Lung (tissue), 17 donors: ENCODE measurements at places on chromosomes 5 and 9.

DNA sequence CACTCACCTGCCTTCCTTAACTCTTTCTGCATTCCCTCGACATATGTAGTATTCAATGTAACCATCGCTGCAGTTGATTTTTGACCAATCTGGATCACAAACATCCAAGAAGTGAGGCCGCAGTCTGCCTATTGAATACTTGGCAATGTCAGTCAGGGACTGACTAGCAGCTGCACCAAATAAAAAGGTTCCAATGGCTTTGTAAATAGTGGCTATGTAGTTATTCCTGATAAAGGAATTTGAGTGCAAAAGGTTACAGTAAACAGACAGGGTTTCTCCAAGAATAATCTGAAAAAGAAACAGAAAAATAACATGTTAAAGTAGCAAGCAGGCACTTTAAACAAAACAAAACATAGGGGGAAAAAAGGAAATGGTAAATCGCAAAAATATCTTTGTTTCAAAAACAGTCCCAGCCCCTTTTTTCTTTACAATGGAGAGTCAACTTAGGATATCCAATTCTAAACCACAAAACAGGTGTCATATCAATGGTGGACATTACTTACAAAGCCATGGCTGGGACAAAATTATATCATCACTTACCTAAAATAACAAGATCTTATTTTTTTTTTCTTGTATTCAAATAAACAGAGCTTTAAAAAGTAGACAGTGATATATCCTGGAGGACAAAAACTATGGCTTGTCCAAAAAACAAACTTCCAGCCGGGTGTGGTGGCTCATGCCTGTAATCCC lies 66.8 kb downstream of the PLPP1 start:
- DNase-seq: peak; percentile 39
- H3K27ac ChIP-seq: peak overlapping the region; percentile 9
- H3K36me3 ChIP-seq: peaks cover 15% of the 10 kb centered on the region
- H3K4me1 ChIP-seq: no peaks in the 10 kb centered on the region

DNA sequence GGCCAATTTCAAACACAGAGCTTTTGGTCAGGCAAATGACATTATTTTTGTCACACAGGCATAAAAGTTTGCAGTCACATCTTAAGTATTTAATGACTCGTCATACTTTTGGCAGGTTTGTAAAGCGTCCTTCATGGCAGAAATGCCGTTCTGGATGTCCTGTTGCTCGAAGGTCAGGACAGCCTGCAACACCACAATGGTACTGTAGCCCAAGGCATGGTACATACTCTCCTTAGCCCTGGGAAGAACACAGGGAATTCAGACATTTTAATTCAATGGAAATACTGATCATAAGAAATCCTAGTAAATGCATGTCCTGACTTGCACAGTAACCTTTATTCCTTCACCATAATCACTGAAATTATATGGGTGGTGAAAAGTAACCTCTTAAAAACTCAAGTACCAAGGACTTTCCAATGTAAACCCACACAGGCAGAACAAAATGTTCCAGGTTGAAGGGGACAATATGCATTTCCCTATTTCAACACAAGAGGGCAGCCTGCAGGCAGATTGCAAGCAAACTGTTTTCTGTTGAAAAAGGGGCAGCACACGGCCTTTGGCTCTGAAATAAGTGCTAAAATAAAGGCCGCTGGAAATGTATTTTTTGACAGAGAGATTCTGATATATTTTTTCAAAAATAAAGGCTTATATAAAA lies 95.7 kb downstream of the TTC39B start:
- peak; percentile 75 for DNase-seq
- H3K4me1 ChIP-seq: peaks cover 16% of the 10 kb centered on the region
- peaks cover 4% of the 10 kb centered on the region for H3K36me3 ChIP-seq
- H3K27ac ChIP-seq: no peak overlapping the region
- no peak overlapping the region for H3K4me3 ChIP-seq
- no peaks in the 10 kb centered on the region for H3K27me3 ChIP-seq

- no peak overlapping the region for H3K27ac ChIP-seq
- H3K36me3 ChIP-seq: no peaks in the 10 kb centered on the region
- no peak for DNase-seq
- H3K4me3 ChIP-seq: no peak overlapping the region
- no peaks in the 10 kb centered on the region for H3K4me1 ChIP-seq
These were observed 49.3 kb downstream of the PDCD1LG2 start for GRCh38 chr9:5559659-5560058.

DNA sequence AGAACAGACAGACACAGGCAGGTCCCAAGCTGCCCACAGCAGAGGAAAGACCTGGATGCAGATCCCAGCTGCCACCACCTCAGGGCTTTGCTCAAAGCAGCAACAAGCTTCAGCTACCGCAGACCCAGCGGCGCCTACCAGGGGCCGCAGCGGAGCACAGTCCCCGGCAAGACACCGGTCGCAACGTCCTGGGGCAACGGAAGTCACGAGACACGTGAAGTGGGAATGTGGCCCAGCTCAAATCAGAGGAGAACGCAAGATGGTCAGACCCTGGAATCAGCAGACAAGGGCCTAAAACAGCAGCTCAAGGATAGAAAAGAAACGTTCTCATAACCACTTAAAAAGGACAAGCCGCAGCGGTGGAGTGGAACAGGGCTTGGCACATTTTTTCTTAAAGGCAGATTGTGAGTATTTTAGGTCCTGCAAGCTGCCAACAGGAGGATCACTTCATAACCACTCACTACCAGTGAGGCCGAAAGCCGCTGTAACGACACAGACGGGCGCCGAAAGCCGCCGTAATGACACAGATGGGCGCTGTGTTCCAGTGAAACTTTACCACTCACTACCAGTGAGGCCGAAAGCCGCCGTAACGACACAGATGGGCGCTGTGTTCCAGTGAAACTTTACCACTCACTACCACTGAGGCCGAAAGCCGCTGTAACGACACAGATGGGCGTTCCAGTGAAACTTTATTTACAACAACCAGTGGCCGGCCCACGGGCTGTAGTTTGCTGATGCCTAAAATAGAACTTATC lies 21.7 kb downstream of the SLC9A3 start:
- H3K27ac ChIP-seq: no peak overlapping the region
- DNase-seq: no peak
- peaks cover 4% of the 10 kb centered on the region for H3K27me3 ChIP-seq
- H3K36me3 ChIP-seq: no peaks in the 10 kb centered on the region

DNA sequence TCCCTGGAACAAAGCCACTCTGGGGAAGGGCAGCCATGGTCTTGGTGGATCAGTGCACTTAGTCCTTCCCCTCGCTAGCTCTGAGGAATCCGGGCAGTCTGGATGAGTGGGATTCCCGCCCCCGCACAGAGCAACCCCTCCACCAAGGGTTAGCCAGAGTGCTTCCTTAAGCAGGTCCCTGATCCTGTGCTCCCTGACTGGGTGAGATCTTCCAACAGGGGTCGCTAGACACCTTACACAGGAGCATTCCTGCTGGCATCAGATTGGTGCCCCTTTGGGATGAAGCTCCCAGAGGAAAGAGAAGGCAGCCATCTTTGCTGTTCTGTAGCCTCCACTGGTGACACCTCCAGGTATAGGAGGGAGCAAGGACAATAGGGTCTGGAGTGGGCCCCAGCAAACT lies 228.8 kb downstream of the AP3B1 start:
- H3K4me3 ChIP-seq: no peak overlapping the region
- H3K27me3 ChIP-seq: no peaks in the 10 kb centered on the region
- DNase-seq: no peak
- H3K4me1 ChIP-seq: no peaks in the 10 kb centered on the region
- peaks cover 2% of the 10 kb centered on the region for H3K36me3 ChIP-seq
- H3K27ac ChIP-seq: no peak overlapping the region

GRCh38 chr9:95057101-95057500 lies 260.4 kb downstream of the FANCC start:
- no peak overlapping the region for H3K4me3 ChIP-seq
- H3K36me3 ChIP-seq: peaks cover 4% of the 10 kb centered on the region
- no peaks in the 10 kb centered on the region for H3K27me3 ChIP-seq
- peak; percentile 71 for DNase-seq

DNA sequence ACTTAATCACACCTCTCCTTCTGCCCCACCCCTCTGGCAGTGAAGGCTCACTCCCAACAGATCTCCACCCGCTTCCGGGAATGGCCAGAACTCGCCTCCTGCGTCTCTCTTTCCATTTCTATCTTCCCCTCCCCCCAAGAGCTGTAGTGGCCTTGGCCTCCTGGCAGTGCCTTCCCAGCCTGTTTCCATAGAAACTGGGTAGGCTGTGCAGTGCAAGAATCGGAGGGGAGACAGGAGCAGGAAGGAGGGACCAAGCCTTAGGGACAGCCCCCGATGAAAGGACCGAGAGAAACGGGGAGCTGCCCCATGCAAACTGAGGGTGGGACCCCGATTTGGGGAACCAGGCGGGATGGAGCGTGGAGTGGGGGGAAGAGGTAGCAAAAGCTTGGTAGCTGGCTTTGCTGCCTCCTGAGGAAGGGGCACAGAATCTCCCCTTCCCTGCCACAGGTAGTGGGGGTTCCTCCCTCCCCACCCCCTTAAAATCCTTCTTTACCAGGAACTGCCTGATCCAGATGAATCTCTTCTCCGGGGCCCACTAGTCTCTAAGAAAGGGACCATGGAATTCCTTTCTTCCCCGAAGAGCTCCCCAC lies 4.5 kb upstream of the PCDH1 start:
- no peak overlapping the region for H3K4me3 ChIP-seq
- H3K4me1 ChIP-seq: peaks cover 3% of the 10 kb centered on the region
- H3K36me3 ChIP-seq: no peaks in the 10 kb centered on the region
- peaks cover 37% of the 10 kb centered on the region for H3K27me3 ChIP-seq

- no peaks in the 10 kb centered on the region for H3K4me1 ChIP-seq
- no peaks in the 10 kb centered on the region for H3K36me3 ChIP-seq
- no peak overlapping the region for H3K4me3 ChIP-seq
- DNase-seq: no peak
- no peaks in the 10 kb centered on the region for H3K27me3 ChIP-seq
These were observed 11.9 kb downstream of the SPINK6 start for GRCh38 chr5:148214665-148215185.

- peak overlapping the region; percentile 62 for H3K4me3 ChIP-seq
- peak; percentile 26 for DNase-seq
- H3K27ac ChIP-seq: no peak overlapping the region
These were observed 760 bp downstream of the NPR3 start for GRCh38 chr5:32711681-32712480.

DNA sequence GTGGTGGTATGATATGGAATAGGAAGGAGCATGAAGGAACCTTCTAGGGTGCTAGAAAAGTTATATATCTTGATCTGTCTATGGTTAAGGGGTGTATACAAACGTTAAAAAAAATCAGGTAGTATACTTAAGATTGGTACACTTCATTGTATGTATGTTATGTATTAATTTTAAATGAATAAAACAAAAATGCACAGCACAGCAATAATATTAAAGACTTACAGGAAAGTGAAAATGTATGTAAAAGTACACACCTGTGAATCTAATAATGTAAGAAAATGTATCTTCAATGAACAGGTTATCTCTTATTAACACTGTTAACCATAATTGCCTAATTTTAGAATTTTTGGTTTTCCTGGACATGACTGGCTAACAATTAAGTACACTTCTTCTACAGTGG lies 77.2 kb downstream of the HMGCR start:
- H3K27ac ChIP-seq: no peak overlapping the region
- DNase-seq: no peak
- peaks cover 10% of the 10 kb centered on the region for H3K36me3 ChIP-seq
- no peaks in the 10 kb centered on the region for H3K4me1 ChIP-seq
